Naive thymus-derived CD4-positive, alpha-beta T cell (primary cell): ENCODE measurements at places on chromosomes 7 and 10.
A peak's percentile ranks its signal among the peaks of the same experiment; 100 is the strongest.

DNA sequence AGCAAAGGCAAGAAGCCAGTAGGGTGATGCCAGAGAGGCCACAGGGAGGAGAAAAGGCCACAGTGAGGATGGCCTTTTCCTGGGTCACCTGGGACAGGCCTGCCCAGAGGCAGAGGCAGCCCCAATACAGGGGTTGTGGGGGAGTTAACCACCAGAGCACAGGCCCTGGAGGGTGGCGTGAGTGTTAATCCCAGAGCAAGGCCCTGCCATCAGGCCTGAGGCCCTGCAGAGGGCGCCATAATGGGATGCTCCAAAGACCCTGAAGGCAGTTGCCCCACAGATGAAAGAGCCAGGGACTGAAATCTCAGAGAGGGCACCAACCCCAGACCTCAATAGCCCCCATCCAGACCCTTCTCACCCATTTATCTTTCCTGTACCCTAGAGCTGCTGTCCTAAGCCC is 23.9 kb downstream of the SLC13A4 start:
- no peak for DNase-seq

- no peak for DNase-seq
These were observed 40.0 kb downstream of the NPY start for GRCh38 chr7:24323961-24324480.

- no peak for DNase-seq
These were observed 28.4 kb downstream of the MPLKIP start for GRCh38 chr7:40105879-40106473.

DNA sequence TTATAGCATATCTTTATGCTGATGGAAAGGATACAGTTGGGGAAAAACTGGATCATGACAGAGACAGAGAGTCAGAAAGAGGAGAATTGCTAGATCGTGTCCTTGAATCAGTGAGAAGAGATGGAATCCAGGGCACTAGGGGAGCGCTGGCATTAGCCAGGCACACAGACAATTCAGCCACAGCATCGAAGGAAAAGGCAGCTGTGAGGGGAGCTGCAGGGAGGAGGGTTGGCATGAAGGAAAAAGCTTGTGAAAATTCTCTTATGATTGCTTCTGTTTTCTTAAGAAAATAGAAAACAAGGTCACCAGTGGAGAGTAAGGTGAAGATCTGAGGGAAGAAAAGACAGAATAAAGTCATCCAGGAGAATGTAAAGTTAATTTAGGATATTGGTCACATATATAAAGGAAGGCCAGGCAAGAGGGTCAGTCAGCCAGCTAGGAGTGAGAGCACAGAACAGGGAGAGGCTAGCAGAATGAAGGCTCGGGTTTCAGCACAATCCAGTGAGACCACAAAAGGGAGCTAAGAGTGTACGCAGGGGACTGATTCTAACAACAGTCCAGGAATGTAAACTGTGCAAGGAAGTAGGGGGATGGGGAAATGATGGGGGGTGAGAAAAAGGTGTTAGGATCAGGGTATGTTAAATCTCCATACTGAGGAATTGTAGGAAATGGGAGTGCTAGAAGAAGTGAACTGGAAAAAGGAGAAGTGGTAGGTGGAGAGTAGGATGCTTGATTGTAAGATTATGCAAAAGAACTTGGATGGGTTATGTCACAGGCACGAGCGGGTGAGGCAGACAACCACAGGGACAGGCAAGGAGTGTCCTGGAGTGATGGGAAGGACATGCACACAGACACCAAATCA is 112.0 kb downstream of the RNF32 start:
- no peak for DNase-seq

- DNase-seq = peak; percentile 75
These were observed 473 bp downstream of the ADCK2 start for GRCh38 chr7:140673063-140673773.

DNA sequence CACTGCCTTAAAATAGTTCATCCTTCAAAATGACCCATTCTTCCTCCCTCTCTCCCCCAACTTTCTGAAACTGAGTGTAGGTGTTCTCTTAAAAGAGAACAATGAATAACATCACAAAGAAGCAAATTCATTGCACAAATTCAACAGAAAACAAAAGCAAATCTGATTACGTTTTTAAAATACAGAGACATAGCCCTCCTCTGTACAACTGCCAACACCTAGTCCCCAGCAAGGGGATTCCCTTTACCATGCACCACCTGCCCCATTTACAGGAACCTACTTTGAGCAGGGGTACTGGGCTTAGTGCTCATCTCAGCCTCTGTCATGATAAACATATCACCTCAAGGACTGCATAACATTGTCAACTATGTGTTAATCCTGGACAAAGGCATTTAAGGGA is 302.8 kb upstream of the AOAH start:
- DNase-seq = no peak

GRCh38 chr7:82244947-82245517 is 198.5 kb downstream of the CACNA2D1 start:
- no peak for DNase-seq

DNA sequence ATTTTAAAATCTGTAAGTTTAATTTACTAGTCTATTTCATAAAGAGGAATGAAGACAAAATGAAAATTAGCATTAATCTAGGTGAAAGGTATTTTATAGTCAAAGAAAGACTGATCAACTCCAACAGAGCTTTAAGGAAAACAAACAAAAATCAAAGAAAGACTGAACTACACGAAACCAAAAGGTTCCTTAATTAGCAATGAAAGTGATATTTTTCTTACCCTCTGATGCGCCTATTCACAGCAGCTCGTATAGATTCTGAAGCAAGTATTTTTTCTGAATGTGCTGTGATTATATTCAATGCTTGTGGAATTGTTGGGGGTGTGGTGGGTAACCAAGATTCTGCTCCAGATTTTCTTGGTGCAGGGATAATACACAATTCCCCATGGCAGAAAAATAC is 11.8 kb downstream of the ECD start:
- no peak for DNase-seq

DNA sequence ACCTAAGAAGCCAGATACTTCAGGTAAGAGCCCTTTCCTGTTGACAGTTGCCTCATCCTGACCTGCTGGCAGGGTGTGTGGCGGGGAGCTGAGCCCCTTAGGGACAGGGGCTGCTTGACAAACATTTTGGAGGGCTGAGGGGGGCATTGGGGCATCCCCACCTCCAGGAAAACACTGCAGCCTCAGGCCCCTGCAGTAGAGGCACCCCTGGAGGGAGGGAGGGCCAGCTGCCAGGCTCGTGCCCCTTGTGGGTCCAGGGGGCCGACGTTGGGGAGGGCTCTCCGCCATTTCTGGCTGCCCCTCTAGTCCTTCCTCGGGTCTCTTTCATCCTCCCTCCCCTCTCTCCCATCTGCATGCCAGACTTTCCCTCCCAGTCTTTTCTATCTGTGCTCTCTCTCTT is 177.3 kb downstream of the RPS24 start:
- no peak for DNase-seq

DNA sequence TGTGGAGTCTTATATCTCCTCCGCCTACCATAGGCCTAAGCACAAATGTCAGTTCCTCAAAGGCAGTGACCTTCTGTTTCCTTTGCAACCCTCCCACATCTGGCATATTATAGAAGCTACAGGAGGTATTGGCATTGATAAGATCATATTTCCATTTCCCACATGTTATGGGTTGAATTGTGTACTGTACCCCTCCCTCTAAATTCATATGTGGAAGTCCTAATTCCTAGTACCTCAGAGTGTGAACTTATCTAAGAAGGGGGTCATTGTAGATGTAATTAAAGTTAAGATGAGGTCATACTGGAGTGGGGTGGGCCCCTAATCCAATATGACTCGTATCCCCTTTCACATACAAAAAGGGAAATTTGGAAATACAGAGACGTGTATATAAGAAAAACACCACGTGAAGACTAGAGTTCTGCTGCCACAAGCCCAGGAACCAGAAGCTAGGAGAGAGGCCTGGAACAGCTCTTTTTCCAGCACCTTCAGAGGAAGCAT is 6.1 kb upstream of the LAMB4 start:
- no peak for DNase-seq
